ENCODE measurements at places on chromosomes 13 and 19.

DNA sequence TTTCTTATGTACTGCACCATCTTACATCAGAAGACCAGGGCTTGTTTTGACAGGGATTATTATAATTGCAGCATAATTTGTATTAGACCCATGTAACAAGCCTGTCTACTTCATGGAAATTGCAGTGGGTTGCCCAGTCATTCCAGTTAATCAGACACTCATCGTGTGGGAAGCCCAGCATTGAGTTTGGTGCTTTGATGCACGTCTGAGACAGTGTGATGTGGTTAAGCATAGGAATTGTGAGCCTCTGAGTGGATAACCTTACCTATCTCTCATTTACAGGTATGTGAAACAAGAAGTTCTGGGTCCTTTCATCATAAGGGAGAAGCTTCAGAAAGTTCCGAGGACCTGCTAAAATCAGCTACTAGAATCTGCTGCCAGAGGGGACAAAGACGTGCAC lies 12.8 kb downstream of the RGCC start:
- no peak overlapping the region for H3K4me3 ChIP-seq
- DNase-seq, result no peak
- H3K36me3 ChIP-seq, result peaks cover 10% of the 10 kb centered on the region
- H3K4me1 ChIP-seq, result peaks cover 4% of the 10 kb centered on the region
- H3K27me3 ChIP-seq, result no peaks in the 10 kb centered on the region

DNA sequence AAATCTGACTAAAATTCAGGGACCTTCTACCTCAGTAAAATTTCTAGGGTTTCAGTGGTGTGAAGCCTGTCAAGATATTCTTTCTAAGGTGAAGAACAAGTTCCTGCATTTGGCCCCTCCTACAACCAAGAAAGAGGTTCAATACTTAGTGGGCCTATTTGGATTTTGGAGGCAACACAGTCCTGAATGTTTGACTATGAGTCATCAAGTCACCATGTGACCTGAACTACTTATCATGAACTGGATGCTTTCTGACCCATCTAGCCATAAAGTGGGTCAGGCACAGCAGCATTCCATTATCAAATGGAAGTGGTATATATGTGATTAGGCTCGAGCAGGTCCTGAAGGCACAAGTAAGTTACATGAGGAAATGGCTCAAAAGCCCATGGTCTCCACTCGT lies 163.0 kb upstream of the IRS2 start:
- no peak for DNase-seq
- no peaks in the 10 kb centered on the region for H3K27me3 ChIP-seq
- no peaks in the 10 kb centered on the region for H3K4me1 ChIP-seq
- H3K36me3 ChIP-seq, result no peaks in the 10 kb centered on the region

- no peak overlapping the region for H3K27ac ChIP-seq
- no peaks in the 10 kb centered on the region for H3K4me1 ChIP-seq
- no peaks in the 10 kb centered on the region for H3K36me3 ChIP-seq
- DNase-seq, result no peak
Measured at GRCh38 chr19:15935167-15935702, 906 bp upstream of the CYP4F11 start.

DNA sequence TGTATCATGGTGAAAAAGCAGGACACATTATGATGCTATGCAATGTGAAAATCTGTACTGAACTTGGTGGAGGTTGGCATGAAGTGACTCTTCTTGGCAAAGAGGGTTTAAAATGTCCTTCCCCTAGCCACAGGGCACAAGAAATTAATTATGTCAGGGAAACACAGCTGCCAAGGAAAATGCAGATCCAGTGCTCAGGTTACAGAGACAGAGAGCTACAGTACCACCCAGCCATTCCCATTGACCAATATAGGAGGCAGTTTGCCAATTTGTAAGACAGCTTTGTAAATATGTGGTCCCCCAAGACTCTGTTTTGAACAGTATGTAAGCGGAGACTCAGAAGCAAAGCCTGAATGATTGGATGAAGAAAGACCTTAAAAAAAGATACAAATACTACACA lies 69.4 kb upstream of the KLF12 start:
- no peak overlapping the region for H3K27ac ChIP-seq
- DNase-seq, result no peak
- H3K4me1 ChIP-seq, result no peaks in the 10 kb centered on the region
- H3K36me3 ChIP-seq, result no peaks in the 10 kb centered on the region

GRCh38 chr19:6590827-6591319 lies at the start of gene CD70:
Gene CD70 (minus strand): TSS chr19:6591150. CDS start chr19:6591002, 148 bp downstream.
- no peak within 1 kb of the TSS for H3K27ac ChIP-seq
- DNase-seq, result peak; percentile 14
- H3K36me3 ChIP-seq, result no peaks in the 10 kb centered on the region
- H3K4me3 ChIP-seq, result no peak within 1 kb of the TSS
- H3K4me1 ChIP-seq, result peaks cover 24% of the 10 kb centered on the region

GRCh38 chr13:32008518-32009175 lies 22.9 kb upstream of the FRY start:
- no peaks in the 10 kb centered on the region for H3K36me3 ChIP-seq
- no peak for DNase-seq
- no peak overlapping the region for H3K27ac ChIP-seq
- no peak overlapping the region for H3K4me3 ChIP-seq

GRCh38 chr13:46071590-46072249 lies 19.2 kb upstream of the ZC3H13 start:
- no peaks in the 10 kb centered on the region for H3K27me3 ChIP-seq
- H3K4me1 ChIP-seq, result no peaks in the 10 kb centered on the region
- DNase-seq, result no peak
- H3K36me3 ChIP-seq, result no peaks in the 10 kb centered on the region

All from lung (tissue), 17 donors.